Mucosa of gallbladder (tissue), 1 donor: ENCODE measurements at places on chromosomes 1 and 21. TPM values are rescaled to one million over a fixed set of nuclear protein-coding genes. Genes with fewer than 3 reads are reported as not detected.

- DNase-seq, result no peak
These were observed 41.8 kb downstream of the URB1 start for GRCh38 chr21:32350981-32351380.

DNA sequence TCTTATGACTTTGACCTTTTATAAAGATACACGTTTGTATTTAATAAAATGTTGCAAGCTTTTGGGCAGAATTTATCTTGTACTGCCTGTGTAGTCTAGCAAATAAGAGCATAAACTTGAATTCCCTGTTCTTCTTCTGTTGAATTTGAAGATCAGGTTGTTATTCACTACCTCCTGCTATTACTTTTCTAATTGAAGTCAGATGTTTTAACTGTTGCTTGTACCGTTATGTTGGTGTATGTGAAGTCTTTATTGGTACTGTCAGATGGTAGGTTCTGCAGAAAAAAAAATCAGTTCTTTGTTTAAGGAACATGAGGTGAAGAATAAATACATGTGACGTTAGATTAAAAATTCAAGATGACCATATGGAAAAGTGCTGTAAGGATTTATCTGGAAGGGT is 69.1 kb downstream of the DYRK1A start:
- DNase-seq, result no peak

GRCh38 chr1:30894508-30894973 is 14.0 kb downstream of the SDC3 start:
- no peak for DNase-seq

GRCh38 chr1:200729863-200730262 is 8.8 kb upstream of the CAMSAP2 start:
- DNase-seq, result no peak

GRCh38 chr1:8633741-8634501 is 183.5 kb downstream of the RERE start:
- DNase-seq, result no peak

DNA sequence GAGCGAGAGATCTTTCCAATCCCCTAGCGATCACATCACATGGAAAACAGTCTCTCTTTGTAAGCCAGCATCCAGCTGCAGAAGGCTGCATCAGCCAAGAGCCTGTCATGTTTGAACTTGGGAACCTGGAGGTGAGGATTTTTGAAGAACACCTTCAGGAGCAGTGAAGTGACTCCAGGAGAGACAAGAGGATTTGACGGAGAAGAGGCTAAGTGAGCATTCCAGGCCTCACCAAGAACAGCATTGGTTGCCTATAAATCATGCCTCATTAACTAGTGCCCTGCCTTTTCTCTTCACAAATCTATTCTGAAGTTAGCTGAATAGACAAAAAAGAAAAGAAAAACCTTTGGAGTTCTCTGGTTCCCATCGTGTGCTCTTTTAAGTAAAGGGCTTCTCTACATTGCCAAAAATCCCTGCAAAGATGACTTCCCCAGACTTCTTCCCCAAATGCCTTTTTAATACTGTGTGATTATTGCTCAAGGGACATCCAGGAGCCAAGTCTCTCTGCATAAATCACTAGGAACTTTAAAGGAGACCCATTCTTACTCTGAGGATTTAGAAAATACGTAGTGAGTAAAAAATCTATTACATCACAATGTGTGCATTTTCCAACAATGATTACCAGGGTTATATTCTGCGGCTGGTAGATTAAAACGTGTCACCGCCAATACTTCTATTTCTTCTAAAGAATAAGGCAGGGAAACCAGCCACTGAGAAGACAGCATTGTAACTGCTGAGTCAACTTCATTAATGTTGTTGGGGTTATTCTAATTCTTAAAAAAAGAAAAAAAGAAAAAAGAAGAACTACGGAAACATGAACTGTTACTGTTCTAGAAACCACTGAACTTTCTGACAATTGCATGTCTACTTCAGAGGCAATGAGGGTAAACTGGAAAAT is 95.2 kb downstream of the KIF14 start:
- no peak for DNase-seq

DNA sequence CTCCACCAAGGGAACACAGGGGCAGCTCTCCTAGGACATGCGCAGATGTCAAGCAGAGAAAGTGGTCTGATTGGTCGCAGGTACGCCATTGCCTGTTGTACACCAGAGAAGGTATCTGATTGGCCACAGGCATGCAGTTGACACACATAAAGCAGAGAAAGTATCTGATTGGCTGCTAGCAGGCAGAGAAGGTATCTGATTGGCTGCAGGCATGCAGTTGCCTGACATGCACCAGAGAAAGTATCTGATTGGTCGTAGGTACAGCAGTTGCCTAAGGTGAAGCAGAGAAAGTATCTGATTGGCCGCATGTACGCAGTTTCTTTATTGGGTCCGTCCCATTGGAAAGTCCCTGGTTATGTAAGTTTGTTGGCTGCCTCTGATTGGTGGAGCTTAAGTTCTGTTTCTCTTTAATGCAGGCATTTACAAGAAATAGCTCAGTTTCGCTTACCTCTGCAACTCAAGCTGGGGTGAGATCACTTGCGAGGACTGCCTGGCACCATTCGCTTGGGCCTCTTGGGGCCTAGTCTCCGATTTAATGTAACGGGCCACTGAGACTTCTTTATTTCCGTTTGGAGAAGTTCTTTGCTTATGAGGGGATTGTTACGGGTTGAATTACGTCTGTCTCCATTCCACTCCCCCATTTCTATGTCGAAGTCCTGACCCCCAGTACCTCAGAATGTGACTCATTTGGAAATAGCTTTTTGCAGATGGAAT is 74.2 kb downstream of the SIK1 start:
- DNase-seq, result no peak

GRCh38 chr1:85692730-85693314 is 15.4 kb downstream of the ZNHIT6 start:
- no peak for DNase-seq

- DNase-seq, result no peak
These were observed 14.3 kb downstream of the TRIM11 start for GRCh38 chr1:228392111-228392936.

GRCh38 chr1:59124166-59124565 is 172.7 kb upstream of the FGGY start:
- DNase-seq, result no peak

DNA sequence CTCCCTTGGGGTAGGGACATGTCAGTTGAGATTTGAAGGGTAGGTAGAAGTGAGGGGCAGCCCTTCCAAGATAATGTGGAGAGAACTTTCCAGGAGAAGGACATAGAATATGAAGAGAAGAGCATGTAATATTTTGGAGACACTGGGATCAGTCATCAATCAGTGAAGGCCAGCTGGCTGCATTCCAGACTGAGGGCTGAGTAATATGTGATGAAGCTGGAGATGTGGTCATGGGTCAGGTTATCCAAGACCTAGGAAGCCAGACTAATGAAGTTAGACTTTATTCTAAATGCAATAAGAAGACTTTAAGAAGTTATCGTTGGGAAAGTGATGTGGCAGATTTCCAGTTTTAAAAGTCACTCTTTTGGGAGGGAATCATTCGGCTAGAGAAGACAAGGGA is 262.0 kb downstream of the HMCN1 start:
- DNase-seq, result no peak

- DNase-seq, result no peak
These were observed 52.0 kb upstream of the RAVER2 start for GRCh38 chr1:64692911-64693310.

- DNase-seq, result peak; percentile 30
These were observed 76.5 kb upstream of the BTG3 start for GRCh38 chr21:17688912-17689874.

DNA sequence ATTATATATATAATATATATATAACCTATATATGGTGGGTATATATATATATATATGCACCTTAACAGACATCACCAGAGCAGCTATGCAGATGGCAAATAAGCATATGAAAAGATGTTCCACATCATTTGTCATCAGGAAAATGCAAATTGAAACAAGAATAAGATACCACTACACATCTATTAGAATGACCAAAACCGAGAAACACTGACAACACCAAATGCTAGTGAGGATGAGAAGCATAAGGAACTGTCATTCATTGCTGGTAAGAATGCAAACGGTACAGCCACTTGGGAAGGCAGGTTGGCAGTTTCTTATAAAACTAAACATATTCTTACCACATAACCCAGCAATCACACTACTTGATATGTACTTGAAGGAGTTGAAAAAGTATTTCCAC is 219.8 kb upstream of the PRMT6 start:
- no peak for DNase-seq

DNA sequence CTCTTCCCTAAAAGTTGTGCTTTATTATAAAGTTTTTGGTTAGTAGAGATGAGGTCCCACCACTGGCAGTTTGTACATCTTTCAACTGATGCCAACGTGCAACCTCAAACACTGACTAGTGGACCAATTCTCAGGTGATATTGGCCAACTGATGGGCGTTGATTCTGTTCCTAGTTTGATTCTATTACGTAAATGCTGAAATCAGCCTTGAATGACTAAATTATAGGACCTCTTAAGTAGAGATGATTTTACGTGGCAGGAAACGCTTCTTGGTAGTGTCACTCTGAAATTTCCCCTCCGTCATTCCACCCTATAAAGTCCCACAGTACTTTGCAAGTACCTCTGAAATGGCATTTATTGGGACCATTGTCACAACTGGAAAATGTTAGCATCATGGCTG is 8.8 kb upstream of the FNDC7 start:
- DNase-seq, result no peak

- DNase-seq, result no peak
These were observed 76.3 kb downstream of the NPHP4 start for GRCh38 chr1:5915587-5916571.

DNA sequence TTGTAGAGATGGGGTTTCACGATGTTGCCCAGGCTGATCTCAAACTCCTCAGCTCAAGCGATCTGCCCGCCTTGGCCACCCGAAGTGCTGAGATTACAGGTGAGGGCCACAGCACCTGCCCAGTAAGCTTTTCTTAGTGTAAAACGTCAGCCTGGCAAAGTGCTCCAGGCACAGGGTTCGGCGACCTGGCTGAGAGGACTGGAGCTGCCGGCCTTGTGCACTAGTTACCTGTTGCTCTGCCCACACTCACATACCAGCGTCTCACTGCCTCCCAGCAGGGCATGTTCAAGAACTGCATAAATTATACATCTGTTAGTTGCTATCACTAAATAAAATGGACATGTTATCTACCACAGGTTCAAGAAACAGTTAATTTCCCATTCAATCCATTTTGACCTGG is 55.2 kb downstream of the DEGS1 start:
- DNase-seq, result no peak

- DNase-seq, result no peak
These were observed 4.9 kb downstream of the ADAMTSL4 start for GRCh38 chr1:150554086-150554452.

DNA sequence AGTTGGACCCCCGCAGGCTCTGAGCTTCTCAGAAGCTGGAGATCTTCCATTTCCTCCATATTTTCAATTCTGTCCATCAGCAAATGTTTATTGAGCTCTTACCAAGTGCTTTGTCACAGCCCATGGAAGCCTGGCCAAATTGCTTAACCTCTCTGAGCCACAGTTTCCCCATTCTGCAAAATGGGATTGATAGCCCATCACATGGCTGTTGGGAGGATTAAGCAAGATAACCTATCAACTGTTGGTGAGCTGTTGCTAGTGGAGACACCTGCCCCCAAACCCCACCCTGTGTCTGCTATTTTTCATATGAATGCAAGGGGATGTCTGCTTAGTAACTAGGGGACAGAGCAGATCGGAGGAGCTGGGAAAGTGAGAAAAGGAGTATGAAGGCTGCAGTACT is 38.3 kb downstream of the CD34 start:
- DNase-seq, result no peak

DNA sequence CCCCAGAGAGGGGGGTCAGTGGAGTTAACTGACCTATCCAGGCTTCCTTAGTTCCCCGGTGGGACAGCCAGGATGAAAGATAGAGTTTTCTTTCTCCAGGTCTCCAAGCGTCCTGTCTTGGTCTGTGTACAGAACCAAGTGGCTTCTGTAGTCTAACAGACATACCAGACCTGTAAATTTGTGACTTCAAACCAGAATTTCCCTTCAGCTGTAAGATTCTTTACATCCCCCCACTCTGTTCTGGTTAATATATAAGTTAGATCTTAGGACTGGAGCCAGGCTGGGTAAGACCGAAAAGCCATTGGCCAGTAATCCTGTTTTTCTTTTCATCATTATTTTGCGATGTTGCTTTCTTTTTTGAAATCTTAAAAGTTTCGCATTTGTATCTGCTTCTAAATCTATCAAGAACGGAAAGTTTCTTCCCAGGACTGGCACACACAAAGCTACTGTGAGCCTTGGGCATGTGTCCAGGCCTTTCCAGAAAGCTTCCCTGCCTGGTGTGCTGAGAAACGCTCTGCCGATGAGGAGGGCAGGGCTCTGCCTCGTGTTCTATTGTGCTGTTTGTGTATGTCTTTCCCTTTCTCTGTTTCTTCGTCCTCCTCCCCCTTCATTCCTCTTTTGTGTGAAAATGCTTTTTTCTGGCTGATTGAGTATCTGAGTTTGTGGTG is 72.3 kb downstream of the RGL1 start:
- DNase-seq, result peak; percentile 43

- DNase-seq, result no peak
These were observed 53.4 kb downstream of the MACO1 start for GRCh38 chr1:25484096-25484495.

DNA sequence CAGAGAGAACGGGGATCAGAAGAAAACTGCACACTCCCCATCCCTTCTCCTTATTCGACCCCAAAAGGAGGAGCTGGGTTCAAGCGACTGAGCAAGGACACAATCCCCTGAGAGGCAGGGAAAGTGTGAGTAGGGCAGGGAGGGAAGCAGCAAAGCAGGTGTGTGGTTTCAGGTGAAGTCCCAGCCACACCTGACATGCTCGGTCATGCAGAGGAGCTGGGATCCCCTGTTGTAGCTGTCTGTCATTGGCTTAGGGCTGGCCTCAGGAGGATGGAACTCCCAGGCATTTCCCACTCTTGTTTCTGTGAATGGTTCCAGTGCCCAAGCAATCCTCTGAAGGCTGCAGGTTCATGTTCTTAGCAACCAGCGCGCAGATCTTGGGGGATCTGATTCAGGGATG is 150.7 kb downstream of the DSCAM start:
- no peak for DNase-seq

DNA sequence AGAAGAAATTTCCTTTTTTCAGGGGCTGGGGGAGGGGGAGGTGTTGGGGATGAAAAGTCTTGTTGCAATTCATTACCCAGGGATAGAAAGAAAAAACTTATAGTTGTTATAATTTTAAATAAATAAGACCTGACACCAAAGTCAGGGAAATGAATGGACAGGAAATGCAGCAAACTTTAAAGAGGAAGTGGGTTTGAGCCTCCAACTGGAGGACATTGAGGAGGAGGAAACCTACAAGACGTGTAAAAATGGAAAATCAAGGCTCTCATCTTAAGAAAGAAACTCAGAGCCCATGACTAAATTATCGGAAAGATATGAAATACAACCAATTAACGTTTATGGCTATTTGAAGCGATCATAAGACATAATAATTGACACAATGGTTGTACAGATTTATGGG is 54.4 kb downstream of the NIBAN1 start:
- no peak for DNase-seq

- DNase-seq, result no peak
These were observed 91.7 kb downstream of the CDC14A start for GRCh38 chr1:100443811-100444571.

PLA2G2F gene
- total RNA-seq, result 0.92 TPM

MTARC1 gene
- total RNA-seq, result 13.2 TPM

TFF3 gene
- total RNA-seq, result 1,342 TPM

LRRC53 gene
- not detected for total RNA-seq

PM20D1 gene
- 0.26 TPM for total RNA-seq

FAM43B gene
- 0.52 TPM for total RNA-seq

PFKFB2 gene
- total RNA-seq, result 17.9 TPM

DMBX1 gene
- total RNA-seq, result not detected

CRYAA gene
- total RNA-seq, result not detected

CHIA gene
- total RNA-seq, result 0.23 TPM

CADM3 gene
- total RNA-seq, result 5.2 TPM

THEM5 gene
- not detected for total RNA-seq

IGSF21 gene
- 7.0 TPM for total RNA-seq

B3GALT2 gene
- 132 TPM for total RNA-seq
